ENCODE measurements at places on chromosomes 5 and 9. TPM values are rescaled to one million over a fixed set of nuclear protein-coding genes. Genes with fewer than 3 reads are reported as not detected.

DNA sequence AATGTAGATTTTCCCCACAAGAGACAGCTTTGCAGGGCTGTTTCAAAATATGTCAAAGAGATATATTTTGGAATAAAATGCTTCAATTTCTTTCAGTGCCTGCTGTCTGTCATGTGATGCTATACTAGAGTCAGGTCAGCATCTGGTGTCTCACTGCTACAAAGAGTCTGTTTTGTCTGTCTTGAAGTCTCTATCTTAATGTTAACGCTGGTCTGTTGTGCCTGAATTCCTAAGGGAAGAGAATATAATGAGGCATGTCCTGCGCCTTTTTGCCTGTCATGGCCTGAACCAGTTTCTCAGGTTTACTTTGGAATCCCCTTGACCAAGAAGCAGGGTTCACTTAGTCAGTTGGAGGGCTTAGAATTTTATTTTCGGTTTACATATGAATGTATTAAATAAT, 176.4 kb downstream of the PDZD2 start:
- DNase-seq: no peak

GRCh38 chr5:148858547-148858946, 32.1 kb downstream of the ADRB2 start:
- no peak for DNase-seq

The MIER3 gene
- polyA plus RNA-seq: 27.8 TPM

The PIP5KL1 gene
- polyA plus RNA-seq: 3.9 TPM

The ECSCR gene
- 13.9 TPM for polyA plus RNA-seq

DNA sequence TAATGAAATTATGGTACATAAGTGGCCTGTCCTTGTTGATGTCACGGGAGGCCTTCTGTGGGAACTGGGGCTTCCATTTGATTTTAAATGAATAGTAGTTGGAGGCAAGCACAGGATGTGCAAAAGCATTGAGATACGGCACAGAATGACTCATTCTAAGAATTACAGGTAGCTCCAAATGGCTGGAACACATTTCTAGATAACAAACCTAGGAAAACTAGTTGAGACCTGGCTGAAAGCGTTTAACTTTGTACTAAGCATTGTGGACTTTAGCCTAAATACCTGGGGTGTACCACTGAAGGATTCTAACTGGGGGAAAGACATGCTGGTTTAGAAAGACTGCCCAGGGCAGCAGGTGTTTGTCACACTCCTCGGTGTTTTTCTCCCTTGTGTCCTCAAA, 9.4 kb downstream of the SKP2 start:
- DNase-seq: no peak
